A172 (cell line): ENCODE measurements at places on chromosomes 6 and 20. TPM values are rescaled to one million over a fixed set of nuclear protein-coding genes. Genes with fewer than 3 reads are reported as not detected.
A peak's percentile ranks its signal among the peaks of the same experiment; 100 is the strongest.

GRCh38 chr6:124443541-124443940 lies 518.7 kb upstream of the RNF217 start:
- no peak for DNase-seq

DNA sequence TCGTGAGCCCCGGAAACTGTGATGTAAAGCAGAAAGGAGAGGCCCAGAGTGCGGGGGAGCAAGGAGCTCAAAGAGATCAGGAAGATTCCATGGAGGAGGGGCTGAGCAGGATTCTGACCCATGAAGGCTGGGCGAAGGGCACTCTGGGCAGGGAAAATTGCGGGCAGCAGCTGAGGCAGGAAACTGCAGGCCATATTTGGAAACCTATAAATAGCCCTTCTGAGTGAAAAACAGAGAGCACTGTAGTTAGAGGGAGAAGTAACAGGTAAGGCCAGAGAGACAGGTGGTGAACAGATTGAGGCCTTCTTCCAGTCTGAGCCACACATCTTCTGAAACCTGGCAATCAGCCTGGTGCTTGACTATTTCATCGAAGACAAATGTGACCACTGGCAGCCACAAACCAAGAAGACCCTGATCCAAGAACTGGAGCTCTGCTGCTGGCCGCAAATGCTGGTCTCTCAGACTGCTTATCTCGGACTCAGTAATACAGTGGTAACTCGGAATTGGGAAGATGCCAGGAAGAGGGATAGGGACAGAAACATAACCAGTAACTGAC lies 14.1 kb upstream of the BEND3 start:
- no peak for DNase-seq

- DNase-seq, result no peak
Measured at GRCh38 chr6:27168108-27168507, 79.4 kb upstream of the PRSS16 start.

DNA sequence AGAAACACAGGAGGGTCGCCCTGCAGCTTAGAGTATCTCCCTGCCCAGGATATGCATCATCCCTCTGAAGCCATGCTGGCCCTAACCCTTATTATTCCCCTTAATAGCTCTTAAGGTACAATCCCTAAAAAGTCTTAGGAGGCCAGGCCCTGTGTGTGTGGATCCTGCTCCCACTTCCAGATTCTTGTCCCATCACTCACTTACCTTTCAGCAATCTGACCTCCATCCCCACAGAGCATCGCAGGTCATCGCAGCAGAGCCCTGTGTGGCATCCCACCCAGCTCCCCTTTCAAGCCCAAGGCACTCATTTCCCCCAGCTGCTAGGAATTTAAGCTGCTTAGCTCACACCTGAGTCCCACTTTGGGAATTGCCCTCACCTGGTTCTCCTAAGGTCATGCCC lies 223.8 kb upstream of the SMLR1 start:
- no peak for DNase-seq

GRCh38 chr6:13733178-13733887 lies 21.7 kb upstream of the RANBP9 start:
- DNase-seq, result peak; percentile 62

DNA sequence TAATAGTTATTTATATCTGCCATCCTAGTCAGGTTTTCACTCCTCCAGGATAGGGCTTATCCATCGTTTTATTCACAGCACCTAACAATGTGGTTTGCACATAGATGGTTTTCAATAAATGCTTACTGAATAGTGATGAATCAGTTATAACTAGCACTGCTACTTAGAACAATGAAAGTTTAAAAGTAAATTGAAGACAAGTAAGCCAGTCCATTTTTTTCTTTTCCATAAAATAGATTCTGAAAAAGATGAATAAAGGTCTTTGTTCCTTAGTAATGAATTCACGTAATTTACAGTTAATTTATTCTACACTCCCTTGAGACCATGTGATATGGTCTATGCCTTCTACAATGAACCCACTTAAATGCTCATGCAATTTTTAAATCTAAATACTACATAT lies 212.5 kb downstream of the RNGTT start:
- no peak for DNase-seq

DNA sequence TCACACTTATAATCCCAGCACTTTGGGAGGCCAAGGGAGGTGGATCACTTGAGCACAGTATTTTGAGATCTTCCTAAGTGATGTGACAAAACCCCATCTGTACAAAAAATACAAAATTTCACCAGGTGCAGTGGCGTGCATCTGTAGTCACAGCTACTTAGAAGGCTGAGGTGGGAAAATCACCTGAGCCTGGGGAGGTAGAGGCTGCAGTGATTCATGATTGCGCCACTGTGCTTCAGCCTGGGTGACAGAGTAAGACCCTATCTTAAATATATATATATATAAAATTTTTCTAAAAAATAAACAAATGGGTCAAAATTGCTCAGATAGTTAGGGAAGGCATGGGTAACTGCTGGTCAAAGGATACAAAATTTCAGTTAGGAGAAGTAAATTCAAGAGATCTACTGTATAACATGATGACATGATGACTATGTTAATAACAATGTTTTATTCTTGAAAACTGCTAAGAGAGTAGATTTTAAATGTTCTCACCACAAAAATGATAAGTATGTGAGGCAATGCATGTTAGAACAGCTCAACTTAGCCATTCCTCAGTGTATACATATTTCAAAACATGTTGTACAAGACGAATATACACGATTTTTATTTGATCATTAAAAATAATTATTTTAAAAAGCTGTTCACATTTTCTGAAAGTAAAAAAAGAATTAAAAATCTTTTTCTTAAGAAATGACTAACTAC lies 24.4 kb downstream of the TBC1D32 start:
- DNase-seq, result peak; percentile 10

GRCh38 chr20:40359131-40359912 lies 329.7 kb downstream of the MAFB start:
- DNase-seq, result no peak

GRCh38 chr6:150651808-150652470 lies 52.3 kb downstream of the PLEKHG1 start:
- DNase-seq, result no peak

DNA sequence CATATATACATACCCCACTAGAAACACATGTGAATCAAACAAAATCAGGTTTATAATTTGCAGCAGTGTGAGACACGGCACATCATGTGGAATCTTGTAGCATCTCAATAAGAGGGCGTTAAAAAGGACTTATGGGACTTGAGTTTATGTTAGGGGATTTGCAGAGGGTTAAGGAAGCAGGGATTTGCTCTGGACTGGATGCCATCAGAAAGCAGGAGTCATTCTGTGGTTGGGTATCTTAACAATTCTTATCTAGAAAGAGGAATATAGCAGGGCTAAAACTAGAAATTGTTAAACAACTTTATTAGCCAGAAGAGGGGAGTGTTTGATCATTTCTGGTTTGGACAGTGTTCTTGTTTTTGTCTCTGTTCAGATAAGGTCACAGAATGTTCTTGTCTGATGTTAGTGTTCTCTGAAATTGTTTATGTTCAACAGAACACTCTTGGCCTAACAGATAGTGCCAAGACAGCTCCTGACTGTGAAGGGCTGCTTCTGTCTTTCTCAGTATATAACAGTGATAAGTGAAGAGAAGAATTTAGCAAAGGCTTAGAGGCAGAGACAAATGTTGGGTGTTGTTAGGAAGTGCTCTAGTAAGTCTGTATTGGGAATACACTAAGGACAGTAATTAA lies 39.2 kb downstream of the LIN28B start:
- peak; percentile 8 for DNase-seq

GRCh38 chr6:37759221-37760144 lies 60.0 kb upstream of the ZFAND3 start:
- DNase-seq, result no peak

GRCh38 chr20:13703265-13703664 lies 64.5 kb upstream of the TASP1 start:
- no peak for DNase-seq

DNA sequence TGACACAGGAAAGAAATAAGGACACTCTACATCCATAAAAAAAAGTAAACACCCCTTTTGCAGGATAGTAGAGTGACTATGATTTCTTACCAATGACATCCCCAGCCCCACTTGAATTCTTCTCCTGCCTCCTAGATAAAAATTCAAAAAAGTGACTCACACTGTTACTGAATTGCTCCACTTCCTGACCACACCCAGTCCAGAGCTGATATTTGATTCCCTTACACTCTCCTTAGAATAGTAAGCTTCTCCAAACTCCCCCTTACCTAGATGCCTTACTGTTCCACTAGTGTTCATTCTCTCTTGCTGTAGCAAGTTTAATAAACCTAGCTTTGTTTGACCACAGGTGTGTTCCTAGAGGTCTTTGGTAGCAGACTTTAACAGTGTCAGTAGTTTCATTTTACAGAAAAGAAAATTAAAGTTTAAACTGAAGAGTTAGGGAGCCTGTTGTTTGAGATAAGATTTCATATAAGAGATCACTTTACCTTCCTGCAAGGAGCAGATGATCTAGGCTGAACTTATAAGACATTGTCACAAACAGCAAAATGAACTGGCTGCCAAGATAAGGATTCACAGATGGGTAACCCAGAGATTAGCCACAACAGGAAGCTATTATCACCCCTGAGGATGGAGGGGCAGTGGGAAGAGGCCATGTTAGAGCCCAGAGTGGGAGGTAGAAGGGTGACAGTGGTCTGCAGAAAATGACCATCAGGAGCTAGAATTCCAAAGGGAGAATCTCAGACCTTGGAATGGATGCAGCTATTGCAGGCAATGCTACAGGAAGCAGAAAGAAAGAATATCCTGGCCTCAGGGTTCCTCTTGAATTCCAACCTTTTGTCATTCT lies 28.4 kb upstream of the BTN3A2 start:
- peak; percentile 89 for DNase-seq

DNA sequence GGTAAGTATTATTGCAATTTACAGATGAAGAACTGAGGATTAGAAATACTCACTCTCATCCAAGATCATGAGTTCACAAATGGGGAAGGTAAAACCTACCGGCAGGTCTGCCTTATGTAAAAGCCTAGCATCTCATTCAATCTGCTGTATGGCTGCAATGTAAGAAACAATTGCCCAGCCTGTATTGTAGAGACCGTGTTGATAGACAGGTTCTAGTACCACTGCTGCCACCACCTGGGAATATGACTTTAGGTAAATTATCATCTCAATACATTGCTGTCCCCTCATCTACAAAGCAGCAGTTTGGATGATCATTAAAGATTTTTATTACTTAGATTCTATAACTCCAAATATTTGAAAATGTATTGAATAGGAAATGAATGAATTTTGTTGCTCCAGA lies 23.3 kb upstream of the ARHGAP18 start:
- no peak for DNase-seq

- no peak for DNase-seq
Measured at GRCh38 chr20:43506238-43506637, 1.3 kb upstream of the L3MBTL1 start.

DNA sequence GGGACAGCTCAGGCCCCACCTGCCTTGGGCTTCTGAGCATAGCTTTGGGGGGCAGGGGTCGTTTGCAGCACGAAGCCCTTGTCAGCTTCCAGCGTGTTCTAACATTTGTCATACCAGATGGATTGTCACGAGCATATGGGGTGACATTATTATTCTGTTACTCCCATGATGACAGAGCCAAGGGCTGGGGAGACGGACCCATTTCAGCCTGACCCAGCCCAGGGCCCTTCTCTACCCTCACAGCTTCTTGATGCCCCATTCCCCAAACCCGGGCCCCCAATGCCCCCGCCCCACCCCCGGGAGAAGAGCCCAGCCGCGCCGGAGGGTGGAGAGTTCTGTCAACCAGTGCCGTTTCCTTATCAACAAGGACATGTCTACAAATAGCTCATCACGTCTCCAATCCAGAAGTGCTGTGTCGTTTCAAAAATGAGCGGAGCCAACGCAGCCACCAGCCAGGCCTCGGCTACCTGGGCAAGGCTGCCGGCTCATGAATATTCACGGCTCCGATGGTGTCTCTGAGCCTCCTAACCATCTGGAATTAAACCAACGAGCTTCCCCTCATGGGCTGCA lies 9.6 kb upstream of the CHRNA4 start:
- DNase-seq, result no peak

GRCh38 chr6:166206510-166207283 lies 39.0 kb upstream of the TBXT start:
- peak; percentile 36 for DNase-seq

- DNase-seq, result peak; percentile 49
Measured at GRCh38 chr6:26064619-26065257, 22.5 kb upstream of the HFE start.

DNA sequence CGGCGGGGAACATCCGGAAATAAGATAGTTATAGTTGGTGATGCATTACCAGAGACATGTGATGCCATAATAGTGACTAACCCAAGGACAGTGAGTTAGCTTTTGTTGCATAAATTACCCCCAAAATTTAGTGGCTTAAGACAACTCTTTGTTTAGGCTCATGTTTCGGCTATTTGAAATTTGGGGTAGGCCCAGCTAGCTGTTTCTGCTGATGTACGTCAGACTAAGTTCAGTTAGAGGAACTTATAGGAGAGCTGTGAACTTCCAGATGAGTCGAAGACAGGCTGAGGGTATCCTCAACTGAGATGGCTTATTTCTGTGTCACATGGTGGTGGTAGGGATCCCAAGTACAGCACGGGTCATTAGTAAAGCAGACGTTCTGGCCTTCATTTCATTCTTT lies 366.5 kb downstream of the PLCB1 start:
- DNase-seq, result no peak

DNA sequence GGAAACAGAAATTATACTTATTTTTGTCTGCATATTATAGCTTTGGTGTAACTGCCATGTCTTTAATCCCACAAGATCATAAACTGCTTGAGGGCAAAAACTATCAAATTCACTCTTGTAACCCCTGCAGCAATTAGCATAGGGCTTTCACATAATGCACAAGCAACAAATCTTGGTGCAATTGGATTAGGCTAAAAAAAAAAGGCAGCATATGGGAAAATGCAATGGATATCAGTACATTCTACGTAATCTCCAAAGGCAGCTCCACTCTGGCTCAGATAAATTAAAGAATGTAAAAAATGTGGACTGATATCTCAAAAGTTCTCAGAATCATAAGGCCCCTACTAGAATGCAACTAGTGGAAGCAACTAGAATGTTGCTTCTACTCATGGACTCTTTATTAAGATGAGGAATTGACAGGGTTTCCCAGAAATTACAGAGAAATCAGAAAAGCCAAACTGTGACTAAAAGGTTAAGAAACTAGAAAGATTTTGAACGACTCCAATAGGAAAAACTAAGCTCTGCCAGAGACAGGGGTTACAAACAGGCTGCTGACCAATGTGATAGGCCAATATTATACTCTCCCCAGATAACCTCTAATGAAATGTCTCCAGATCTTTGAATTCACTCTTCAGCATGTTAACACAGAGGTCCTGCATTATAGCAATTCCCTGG lies 55.0 kb downstream of the FILIP1 start:
- no peak for DNase-seq

DNA sequence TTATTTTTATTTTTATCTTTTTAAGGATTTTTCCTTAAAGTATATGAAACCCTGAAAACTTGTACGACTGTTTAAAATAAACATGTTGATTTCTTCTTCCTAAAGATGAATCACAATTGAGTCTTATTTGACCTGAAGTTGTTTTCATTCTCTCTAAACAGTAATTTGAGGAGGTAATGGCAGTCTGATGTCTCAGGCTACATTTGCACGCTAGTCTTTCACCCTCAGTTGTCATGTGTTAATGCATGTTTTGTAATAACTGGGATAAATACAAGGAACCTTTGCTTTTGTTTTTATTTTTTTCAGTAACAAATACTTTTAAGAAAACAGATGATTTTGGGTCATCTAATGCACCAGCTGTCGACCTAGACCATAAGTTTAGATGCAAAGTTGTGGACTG lies 55.2 kb downstream of the SCAND1 start:
- DNase-seq, result no peak

GRCh38 chr20:50695135-50695872 lies 4.0 kb upstream of the RIPOR3 start:
- DNase-seq, result no peak

The CABLES2 gene
- 10.4 and 12.9 TPM in 2 replicates for total RNA-seq

The MOG gene
- total RNA-seq, result not detected in 2 replicates

The PNLDC1 gene
- total RNA-seq, result not detected in 2 replicates

The RHAG gene
- not detected in 2 replicates for total RNA-seq

The MYCT1 gene
- total RNA-seq, result 1.5 and 2.9 TPM in 2 replicates

The NT5E gene
- total RNA-seq, result 127 and 155 TPM in 2 replicates

The SLC22A1 gene
- total RNA-seq, result 0.07 and 0.17 TPM in 2 replicates
